Prostate gland (tissue), 2 donors: ENCODE measurements at places on chromosomes 6 and 20. TPM values are rescaled to one million over a fixed set of nuclear protein-coding genes. Genes with fewer than 3 reads are reported as not detected.

The PTPRT gene
- total RNA-seq: 3.5 TPM

GRCh38 chr6:41578217-41579087 lies 32.3 kb downstream of the FOXP4 start:
- DNase-seq: no peak
- H3K27ac ChIP-seq: peak overlapping the region; percentile 61
- H3K4me1 ChIP-seq: peaks cover 15% of the 10 kb centered on the region
- no peaks in the 10 kb centered on the region for H3K36me3 ChIP-seq

GRCh38 chr6:167113047-167113754 lies 9.7 kb upstream of the CCR6 start:
- H3K36me3 ChIP-seq: no peaks in the 10 kb centered on the region
- DNase-seq: no peak
- H3K27me3 ChIP-seq: no peaks in the 10 kb centered on the region
- H3K27ac ChIP-seq: no peak overlapping the region
- H3K4me3 ChIP-seq: no peak overlapping the region

- H3K27ac ChIP-seq: peak overlapping the region; percentile 85
- H3K27me3 ChIP-seq: no peaks in the 10 kb centered on the region
- H3K4me3 ChIP-seq: no peak overlapping the region
- peaks cover 15% of the 10 kb centered on the region for H3K4me1 ChIP-seq
- DNase-seq: no peak
- no peaks in the 10 kb centered on the region for H3K36me3 ChIP-seq
Measured at GRCh38 chr20:48926267-48926666, 4.8 kb downstream of the ARFGEF2 start.

- no peaks in the 10 kb centered on the region for H3K36me3 ChIP-seq
- H3K27me3 ChIP-seq: no peaks in the 10 kb centered on the region
- no peak for DNase-seq
- H3K27ac ChIP-seq: no peak overlapping the region
Measured at GRCh38 chr6:108330806-108331205, 36.0 kb downstream of the AFG1L start.
